Aorta (tissue), 5 donors: ENCODE measurements at places on chromosomes 5 and 9. TPM values are rescaled to one million over a fixed set of nuclear protein-coding genes. Genes with fewer than 3 reads are reported as not detected.

Gene OSMR
- 164 TPM for total RNA-seq

Gene RELL2
- total RNA-seq = 1.9 TPM

Gene GOLM1
- 14.4 TPM for total RNA-seq

Gene FOXD1
- 15.2 TPM for total RNA-seq

Gene TAS2R1
- not detected for total RNA-seq

Gene PLPP6
- total RNA-seq = 4.5 TPM

Gene BTNL3
- not detected for total RNA-seq

Gene GABRB2
- total RNA-seq = 0.54 TPM

Gene JAKMIP2
- total RNA-seq = 1.9 TPM

DNA sequence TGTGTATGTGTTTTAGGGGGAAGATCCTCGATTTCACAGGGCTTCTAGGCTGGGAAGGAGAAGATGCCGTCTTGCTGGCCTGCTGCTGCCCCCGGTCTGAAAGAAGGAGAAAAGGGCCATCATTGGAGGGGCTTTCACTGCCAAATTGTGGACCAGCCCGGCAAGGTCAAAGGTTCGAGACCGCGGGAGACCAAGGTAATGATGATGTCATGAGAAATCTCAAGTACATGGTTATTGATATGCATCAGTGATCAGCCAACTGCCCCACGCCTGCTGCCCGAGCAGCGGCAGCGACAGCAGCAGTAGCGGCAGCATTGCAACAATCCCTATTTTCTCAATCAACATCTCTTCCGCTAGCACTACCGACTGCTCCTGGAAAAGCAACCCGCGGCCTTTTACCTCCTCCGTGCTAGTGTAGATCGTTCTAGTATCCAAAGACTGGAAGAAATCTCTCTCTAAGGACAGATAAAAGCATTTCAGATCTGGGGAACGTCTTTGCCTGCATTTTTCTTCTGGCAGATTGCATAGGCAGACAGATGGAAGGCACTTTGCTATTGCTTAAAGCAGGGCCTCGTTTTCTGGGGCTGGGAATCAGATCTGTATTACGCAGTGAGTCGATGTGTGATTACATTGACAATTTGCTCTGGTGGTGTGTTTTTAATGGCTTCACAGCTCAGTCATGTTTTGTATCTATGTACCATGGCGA is 215.3 kb downstream of the MEF2C start:
- no peak for DNase-seq

DNA sequence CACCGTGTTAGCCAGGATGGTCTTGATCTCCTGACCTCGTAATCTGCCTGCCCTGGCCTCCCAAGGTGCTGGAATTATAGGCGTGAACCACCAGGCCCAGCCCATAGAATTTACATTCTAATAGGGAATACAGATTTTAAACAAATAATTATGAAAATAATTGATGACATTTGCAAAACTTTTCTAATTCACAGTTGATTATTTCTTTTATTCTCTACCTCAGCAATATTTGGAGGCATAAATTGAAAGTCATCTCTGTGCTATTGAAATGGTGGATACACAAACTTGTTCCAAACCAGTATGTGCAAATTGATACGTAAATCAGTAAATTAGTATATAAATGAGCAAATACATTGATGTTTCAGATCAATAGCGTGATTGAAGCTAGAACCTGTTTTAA is 8.2 kb downstream of the BNIP1 start:
- no peak for DNase-seq

GRCh38 chr9:79012561-79012960 is 559.2 kb upstream of the TLE4 start:
- no peak for DNase-seq

DNA sequence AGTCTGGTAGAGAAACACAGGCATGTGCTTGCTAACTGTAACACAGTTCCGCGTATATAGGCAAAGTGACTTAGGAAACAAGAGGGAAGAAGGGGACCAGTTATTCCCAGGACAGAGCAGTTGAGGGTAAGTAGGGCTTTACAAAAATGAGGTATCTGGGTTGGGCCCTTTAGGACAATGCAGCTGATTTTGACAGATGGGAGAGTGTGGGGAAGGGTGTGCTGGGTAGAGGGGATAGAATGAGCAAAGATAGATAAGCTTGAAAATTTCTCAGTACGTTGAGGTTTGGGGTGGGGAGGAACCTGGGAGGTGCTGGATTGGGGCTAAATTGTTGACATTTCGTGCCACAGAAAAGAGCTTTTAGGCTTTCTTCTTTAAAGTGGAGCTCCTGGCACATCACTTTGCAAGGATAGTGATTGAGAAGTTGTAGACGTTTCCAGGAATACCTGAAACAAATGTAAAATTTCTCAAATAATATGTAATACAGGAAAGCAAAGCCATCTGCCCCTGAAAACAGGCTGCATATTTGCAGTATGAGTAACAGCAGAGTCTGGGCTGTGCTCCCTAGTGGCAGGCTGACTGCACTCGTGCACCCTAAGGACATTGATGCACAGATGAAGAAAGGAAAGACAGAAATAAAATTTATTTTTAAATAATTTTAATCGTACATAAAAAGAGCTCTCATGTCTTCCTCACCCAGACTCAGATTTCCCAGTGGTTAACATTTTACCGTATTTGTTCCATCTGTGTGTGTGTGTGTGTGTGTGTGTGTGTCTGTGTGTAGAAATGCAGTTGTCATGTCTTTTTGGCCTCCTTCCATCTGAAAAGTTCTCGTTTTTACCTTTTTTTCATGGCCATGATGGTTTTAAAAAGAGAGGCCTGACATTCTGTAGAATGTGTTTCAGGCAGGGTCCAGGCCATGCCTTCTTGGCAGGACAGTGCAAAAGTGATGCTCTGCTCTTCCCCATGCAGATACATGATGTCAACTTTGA is 144.9 kb upstream of the DMRT1 start:
- peak; percentile 64 for DNase-seq

DNA sequence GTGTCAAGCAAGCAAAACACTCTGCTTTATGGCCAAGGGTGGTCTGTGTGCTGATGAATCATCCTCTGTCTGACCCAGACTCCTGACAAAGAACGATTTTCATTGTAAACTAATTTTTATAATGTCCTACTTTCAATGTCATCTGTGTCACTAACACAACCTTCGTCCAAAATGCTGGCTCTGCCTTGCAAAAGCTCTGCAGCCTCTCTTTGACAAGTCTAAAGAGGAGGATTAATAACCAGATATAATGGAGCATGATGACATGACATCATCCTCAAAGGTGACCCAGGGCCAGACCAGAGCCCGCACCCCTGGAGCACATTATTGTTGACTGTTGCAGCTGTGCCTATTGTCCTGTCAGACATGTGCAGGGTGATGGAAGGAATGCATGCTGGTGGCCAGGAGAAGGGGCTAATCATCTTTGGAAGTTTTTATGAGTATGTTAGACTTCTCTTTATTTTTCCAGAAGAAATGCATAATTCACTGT is 589.4 kb downstream of the NR2F1-AS1 start:
- no peak for DNase-seq

DNA sequence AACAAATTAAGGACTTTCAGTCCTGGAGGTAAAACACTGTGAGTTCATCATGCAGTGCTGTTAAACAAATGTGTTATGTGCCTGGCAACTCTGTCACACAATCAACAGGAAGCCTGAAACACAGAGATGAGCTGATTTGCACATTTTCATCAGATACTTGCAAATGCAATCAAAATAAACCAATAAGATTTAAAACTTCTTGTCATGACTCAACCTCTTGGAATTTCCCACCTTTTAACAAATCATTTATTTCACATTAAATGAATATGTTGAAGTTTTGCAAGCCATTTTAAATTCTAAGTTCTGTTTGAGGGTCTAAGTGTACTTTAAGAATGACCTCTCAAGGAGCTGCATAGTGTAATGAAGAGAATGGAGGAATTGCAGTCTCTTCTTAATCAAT is 64.4 kb downstream of the ANXA1 start:
- no peak for DNase-seq

- peak; percentile 59 for DNase-seq
Observed at GRCh38 chr5:55897905-55898304, 46.7 kb downstream of the IL31RA start.

DNA sequence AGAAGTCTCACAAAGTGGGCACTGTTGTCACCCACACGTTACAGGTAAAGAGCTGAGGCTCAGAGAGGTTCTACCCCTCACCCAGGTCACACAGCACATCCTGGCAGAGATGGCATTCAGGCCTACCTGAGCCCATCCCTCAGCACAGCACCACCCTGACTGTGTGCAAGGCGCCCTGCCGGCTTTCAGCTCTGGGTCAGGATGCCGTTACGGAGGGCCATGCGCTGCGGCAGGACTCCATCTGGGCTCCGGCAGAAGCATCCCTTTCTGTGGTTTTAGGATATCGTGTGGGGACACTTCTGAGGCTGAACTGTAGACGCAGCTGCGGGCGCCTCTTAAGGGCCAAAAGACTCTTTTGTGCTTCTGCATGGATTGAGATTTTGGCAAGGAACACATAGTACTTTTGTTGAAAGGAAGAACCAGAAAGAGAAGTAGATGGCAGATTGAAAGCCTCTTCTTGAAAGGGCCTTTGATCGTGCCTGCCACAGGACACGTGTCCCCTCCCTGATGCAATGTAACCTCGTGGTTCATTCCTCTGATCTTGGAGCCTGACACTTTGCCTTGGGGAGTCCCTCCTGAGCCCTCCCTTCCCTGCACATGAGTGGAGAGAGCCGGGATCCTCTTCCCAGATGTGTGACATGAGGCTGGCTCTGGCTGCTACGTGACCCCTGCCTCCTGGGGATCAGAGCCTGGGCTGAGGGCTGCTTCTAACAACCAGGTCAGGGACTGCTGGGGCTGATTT is 31.3 kb downstream of the USP20 start:
- DNase-seq = no peak

- no peak for DNase-seq
Observed at GRCh38 chr9:111052791-111053190, 14.5 kb upstream of the LPAR1 start.

DNA sequence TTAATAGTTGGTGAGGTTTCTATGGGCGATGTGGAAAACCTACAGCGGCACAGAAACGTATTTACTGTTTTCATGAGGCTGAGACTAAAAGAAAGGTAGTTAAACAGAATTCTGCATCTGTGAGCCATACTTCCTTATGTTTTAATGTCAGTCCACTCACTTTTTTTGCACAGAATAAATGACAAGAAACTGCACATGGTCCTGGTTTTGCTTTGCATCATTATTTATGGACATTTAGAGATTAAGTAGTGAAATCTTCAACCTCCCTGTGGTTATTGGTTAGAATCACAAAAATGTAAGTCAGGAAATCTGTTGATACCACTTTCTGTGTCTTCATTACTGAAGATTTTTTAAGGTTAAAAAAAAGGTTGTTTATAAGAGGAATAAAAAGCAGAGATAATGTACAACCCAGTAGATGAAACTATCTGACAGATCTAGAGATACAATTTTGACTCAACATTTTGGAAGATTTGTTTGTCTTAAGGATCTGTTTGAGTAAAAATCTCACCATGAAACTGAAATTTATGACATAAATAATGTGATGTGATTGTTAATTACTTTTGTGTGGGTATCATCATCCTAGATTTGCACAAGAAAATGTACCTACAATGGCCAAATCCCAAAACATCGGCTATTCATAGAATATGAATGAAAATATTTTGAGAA is 2.4 kb downstream of the PRR16 start:
- no peak for DNase-seq

DNA sequence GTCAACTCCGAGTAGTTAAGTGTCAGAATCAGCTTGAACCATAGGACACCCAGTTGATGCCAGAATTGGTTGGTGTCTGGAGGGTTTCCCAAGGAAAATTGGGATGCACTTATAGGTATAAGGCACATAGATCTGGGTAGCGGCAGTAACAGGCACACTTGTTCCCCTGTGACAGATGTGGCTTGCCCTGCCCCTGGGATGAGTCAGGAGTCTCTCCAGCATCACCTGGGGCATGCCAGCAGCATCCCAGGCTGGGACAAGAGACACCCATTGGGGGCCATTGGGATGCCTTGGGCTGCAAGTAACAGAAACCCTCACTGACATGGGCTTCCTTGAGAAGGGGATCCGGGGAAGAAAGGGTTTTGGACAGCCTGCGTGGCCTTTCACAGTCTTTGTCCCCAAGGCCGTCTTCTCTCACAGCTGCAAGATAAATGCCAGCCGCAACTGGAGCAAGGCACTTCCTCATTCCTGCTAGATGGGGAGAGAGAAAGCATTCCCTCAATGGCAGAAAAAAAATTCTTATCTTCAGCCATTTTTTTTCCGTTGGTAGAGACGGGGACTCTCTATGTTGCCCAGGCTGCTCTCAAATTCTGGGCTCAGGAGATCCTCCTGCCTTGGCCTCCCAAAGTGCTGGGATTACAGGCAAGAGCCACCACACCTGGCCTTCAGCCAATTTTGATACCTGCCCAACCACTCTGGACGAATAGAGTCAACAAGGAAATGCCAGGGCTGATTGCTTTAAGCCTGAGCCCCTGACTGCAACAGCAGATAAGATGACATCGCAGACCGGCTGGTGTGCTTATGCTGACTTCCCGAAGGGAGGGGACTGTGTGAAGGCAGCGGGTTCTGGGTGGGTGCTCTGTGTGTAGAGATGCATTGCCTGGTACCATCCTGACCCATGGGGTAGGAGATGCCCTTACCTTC is 13.3 kb upstream of the RNF130 start:
- peak; percentile 47 for DNase-seq

GRCh38 chr9:99445920-99446319 is 223.8 kb downstream of the SEC61B start:
- DNase-seq = peak; percentile 76

GRCh38 chr9:135819905-135820304 is 87.4 kb downstream of the CAMSAP1 start:
- DNase-seq = no peak
